Stimulated activated CD8-positive, alpha-beta memory T cell treated with anti-CD3 and anti-CD28 coated beads, Interleukin-2, amount 100 ng/mL, for 1 hour (primary cell): ENCODE measurements at places on chromosomes 7 and 10.

- DNase-seq, result no peak
These were observed 109.2 kb downstream of the PIP4K2A start for GRCh38 chr10:22605168-22605567.

GRCh38 chr10:89085153-89085552, 94.6 kb downstream of the FAS start:
- DNase-seq, result no peak

GRCh38 chr7:76217942-76218566, 16.4 kb downstream of the SRRM3 start:
- DNase-seq, result no peak

DNA sequence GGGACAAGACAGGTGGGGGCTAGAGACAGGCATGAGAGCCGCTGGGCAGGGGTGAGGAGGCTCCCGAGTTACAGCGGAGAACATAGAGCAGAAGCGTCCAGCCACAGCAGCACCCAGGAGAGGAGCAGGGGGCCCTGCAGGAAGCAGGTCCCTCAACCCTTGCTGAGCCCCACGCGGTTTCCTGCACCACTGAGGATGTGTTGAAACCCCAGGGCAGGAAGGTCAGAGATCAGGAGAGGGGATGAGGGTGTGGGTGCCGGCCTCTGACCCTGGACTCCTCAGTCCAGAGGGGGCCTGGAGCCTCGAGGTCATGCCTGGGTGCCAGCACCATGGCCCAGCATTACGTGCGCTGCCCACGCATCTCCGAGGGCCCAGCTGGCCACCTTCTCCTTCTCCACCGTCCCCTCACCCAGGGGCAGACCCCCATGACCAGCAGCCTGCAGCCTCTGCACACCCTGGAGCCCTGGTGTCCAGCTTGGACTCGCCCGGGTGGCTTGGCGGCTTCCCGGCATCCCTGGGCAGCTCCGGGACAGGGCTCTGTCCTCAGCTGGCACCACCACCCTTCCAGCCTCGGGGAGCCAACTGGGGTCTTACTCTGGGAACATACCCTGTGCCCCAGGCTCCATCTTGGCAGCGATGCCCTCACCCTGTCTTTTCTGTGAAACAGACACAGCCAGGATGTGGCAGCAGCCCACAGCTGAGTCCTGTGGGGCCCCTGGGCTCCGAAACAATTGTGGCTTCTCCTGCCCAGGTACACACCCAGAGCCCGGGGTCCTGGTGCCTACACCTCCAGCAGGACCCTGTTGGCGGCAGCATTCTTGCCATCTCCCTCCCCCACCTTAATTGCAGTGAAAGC, 52.0 kb downstream of the STK32C start:
- no peak for DNase-seq

DNA sequence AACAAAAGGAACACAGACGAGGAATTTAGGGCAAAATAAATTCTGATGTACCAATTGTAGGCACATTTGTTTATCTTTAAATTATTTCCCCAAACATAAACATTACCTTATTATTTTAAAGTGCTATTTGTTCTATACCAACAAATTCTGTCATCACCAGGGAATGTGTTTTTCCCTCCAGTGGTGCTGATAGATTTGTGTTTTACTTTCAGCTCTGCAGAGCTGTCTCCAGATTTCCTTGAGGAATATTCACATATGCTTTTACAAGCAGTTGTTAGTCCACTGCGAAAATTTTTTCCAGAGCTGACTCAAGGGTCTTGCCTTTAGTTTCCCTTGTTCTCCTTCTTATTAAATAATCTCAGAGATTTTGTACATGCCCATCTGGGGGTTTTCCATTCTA, 362.8 kb downstream of the PHF14 start:
- DNase-seq, result no peak

- DNase-seq, result no peak
These were observed 26.6 kb downstream of the COL13A1 start for GRCh38 chr10:69828144-69828870.

GRCh38 chr10:131584287-131584686, 272.8 kb upstream of the TCERG1L start:
- DNase-seq, result no peak

DNA sequence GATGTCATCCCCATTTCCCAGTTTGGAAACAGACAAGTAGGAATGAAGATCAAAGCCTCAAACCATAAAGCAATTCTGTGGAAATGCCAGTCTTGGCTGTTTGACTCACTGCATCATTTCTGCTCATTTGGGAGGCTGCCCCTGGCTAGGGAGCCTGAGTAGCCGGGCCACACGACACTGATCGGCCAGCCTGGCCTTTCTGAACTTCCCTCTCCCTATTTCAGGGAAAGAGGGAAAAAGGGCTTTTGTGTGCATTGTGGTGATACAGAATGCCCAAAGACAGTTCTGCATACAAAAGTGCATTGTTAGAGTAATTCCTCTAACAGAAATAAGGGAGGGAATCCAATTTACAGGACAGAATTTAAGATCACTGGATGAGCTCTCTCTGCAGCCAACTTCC, 41.7 kb upstream of the OPALIN start:
- DNase-seq, result no peak

- DNase-seq, result peak; percentile 18
These were observed 2.9 kb upstream of the MYOZ1 start for GRCh38 chr10:73644015-73644743.

DNA sequence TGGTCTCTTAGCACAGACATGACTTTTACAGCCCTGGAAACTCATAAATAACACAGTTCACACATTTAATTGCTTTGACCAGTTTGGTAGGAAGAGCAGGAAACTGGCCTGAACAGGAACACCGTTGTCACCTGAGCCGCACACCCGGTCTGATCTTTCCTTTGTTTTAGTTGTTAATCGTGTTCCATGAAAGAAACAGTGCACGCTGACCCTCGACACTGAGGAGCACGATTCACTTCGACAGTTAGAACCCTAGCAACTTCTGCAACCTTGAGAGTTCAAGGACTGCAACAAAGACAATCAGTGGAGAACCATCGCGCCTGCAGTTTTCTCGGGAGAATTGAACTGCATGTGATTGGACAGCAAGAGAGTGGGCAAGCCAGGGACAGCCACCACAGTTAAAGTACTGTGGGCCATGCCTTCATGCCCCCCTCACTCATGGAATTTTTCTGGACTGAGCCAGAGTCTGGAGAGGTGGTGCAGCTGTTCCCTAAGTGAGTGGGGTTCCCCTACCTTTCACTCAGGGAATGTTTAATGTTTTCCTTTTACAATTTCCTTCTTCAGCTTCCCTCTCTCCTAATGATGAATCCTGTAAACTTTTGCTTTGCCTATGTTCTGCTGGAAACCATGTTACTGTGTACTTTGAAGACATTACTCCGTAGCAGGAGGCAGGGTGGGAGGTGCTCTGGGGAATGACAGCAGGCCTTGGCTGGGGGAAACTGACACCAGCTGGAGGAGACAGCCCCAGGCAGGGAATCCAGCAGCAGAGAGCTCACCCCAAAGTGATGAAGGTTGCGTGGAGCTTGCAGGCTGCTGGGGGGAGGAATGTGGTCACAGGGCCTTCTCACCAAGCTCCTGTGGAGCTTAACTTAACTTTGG, 198.7 kb downstream of the ZNF438 start:
- no peak for DNase-seq

DNA sequence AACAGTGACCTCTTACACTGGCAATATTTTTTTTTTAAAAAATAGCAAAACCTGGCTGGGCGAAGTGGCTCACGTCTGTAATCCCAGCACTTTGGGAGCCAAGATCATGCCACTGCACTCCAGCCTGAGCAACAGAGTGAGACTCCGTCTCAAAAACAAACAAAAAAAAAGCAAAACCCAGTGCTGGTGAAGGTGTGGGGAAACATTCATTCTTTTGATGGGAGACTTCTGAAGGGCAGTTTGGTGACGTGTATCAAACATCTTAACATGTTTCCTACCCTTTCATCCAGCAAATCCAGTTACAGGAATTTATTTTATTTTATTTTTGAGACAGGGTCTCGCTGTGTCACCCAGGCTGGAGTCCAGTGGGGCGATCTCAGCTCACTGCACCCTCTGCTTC, 58.0 kb downstream of the CHST3 start:
- no peak for DNase-seq

DNA sequence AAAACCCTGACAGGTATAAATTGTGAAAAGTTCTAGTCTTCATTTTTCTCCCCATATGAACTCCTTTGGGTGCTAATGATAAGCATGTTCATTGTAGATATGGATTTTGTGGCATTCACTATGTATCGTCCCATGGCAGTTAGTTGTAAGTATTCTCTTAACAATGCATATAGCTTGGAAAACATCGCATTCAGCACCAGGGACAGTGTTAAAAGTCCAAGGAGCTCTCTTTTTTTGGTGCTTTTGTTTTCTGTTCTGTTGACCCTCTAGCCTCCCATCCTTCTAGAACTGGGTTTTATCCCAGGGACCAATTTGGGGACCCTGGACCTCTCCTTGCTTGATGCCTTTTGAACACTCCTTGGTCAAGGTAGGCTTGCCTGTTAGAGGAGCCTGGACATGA, 37.7 kb downstream of the INSYN2A start:
- DNase-seq, result no peak

DNA sequence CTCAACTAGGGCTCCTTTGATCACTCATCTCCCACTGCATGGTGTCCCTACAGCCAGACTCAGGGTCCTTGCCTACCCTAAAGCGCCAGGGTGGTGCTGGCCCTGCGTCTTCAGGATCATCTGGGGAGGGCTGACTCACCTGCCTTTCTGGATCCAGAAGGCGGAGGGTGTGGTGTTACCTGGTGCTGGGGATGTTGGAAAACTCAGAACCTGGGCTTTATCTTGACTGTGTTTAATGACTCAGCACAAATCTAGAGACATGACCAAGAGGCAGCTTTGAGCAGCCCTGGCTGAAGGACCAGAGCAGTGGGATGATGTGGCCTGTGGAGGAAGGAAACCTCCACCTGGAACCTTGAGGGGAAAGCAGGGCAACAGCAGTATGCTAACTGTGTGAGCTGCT, 96.5 kb downstream of the GRK5 start:
- DNase-seq, result no peak

- DNase-seq, result no peak
These were observed 128.7 kb downstream of the C10orf105 start for GRCh38 chr10:71590781-71591350.

DNA sequence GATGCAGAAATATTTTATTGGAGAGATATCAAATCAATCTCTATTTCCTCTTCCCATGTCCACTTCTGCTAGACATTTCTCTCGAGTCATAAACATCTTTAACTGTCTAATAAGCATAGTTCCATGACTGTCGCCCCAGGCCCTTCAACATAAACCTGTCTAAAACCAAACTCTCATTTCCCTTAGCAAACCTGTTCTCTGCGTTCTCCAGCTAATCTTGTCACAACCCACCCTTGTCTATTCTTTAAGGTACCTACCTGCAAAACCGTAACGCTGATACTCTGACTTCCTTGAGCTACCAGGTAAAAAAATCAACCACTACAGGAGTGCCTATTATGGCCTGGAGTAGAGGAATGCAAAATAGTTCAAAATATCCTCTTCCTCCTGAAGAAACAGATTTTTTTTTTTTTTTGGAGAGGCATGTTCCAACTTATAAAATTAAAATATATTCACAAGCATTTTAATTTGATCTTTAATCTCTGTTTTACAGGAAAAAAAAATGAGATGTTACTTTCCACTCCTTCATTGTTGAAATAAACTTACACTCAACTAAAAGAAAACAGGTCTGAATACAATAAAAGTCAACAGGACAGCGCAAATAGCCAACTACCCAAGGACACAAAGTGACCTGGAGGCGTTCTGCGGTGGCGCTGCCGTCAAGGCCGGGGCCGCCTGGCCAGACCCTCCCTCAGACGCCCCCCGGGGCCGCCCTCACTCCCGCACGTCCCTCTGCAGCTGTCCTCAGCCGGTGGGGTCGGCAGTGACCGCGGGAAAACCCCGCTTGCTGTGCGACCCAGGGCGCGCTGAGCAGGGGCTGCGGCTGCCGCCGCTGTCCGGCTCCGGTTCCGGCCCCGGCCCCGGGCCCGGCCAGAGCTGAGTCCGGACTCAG, 765 bp downstream of the SLC25A40 start:
- no peak for DNase-seq

DNA sequence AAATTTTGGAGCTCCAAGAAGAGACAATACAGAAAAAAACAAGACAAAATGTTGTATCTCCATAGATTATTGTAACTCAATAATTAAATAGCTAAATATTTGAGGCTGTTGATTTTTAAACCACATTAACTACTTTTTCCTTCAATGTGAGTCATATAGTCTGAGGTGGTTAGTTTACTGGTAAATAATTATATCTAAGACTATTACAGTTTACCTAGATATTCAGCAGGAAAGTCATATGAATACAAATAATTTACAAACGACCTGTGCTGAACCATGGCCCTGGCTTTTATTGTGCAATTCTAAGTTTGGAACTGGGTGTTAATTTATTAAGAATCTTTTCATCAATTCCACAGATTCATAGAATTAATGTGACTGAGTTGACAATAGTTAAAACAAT, 22.2 kb downstream of the CREB5 start:
- DNase-seq, result no peak

GRCh38 chr10:89609833-89610346, 35.2 kb downstream of the PANK1 start:
- DNase-seq, result no peak

DNA sequence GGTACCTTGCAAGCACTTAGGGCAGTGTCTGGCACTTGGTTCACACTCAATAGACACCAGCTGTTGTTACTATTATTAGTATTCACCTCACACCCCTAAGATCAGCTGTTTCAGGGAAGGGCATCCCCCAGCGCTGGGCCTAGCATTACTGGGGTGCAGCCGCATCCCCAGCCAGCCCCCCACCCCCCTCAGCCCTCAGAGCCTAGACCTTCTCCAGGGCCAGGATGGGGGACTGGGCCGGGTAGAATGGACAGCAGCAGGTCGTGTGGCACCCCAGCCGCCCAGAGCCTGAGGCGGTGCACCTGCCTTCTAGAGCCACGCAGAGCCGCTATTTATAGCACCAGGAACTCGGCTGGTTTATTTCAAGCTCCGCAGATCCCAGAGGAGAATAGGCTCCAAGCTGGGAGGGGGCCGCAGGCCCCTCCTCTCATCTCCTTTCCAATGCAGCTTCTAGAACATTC, 60.5 kb downstream of the GTF2IRD1 start:
- no peak for DNase-seq

- no peak for DNase-seq
These were observed 4.8 kb downstream of the FRAT2 start for GRCh38 chr10:97329766-97330165.

GRCh38 chr10:102611514-102612087, 32.7 kb upstream of the TRIM8 start:
- DNase-seq, result no peak

- DNase-seq, result peak; percentile 34
These were observed 151.5 kb downstream of the RNF216 start for GRCh38 chr7:5629941-5630340.

DNA sequence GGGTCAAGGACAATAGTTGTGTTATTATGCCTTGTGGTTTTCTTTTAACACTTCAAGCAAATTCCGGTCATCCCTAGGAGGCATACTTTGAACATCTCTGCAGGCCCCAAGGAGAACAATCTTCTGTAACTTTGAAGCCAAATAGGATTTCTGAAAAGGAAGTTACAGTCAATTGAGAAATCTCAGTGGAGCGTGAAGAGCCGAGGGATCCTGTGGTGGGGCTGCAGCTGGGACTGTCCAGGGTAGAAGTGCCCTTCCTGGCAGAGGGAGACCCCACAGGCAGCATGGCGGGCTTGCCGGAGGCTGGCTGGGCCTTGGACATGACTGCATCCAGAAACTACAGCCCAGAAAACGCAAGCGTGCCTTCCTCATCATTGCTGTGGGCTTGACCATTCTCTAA, 179.7 kb downstream of the PTPN20 start:
- no peak for DNase-seq
